ENCODE measurements at places on chromosomes 2 and 18. TPM values are rescaled to one million over a fixed set of nuclear protein-coding genes. Genes with fewer than 3 reads are reported as not detected.

Gene DSC1
- total RNA-seq, result not detected

Gene TMEM198
- not detected for total RNA-seq

GRCh38 chr18:8367217-8367988, 241.8 kb upstream of the RAB12 start:
- peak; percentile 84 for DNase-seq

- no peak for DNase-seq
These were observed 35.0 kb downstream of the TMEM177 start for GRCh38 chr2:119713819-119714490.

DNA sequence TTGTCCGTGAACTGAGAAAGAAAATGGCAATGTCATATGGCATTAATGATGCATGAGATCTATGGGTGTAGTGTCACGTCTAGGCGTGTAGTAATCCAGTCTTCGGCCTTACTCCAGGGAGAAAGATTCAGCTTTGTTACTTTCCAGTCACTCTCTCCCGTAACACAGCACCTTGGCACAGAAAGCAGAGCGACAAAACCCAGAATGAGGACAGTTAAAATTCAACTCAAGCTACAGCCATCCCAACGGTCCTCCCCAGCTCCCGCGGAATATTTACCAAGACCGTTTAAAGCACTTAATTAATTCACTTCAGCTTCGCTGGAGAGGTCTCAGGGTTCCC, 797 bp upstream of the CRIM1 start:
- no peak for DNase-seq
